COLO829 (cell line): ENCODE measurements at places on chromosomes 11 and 22.

DNA sequence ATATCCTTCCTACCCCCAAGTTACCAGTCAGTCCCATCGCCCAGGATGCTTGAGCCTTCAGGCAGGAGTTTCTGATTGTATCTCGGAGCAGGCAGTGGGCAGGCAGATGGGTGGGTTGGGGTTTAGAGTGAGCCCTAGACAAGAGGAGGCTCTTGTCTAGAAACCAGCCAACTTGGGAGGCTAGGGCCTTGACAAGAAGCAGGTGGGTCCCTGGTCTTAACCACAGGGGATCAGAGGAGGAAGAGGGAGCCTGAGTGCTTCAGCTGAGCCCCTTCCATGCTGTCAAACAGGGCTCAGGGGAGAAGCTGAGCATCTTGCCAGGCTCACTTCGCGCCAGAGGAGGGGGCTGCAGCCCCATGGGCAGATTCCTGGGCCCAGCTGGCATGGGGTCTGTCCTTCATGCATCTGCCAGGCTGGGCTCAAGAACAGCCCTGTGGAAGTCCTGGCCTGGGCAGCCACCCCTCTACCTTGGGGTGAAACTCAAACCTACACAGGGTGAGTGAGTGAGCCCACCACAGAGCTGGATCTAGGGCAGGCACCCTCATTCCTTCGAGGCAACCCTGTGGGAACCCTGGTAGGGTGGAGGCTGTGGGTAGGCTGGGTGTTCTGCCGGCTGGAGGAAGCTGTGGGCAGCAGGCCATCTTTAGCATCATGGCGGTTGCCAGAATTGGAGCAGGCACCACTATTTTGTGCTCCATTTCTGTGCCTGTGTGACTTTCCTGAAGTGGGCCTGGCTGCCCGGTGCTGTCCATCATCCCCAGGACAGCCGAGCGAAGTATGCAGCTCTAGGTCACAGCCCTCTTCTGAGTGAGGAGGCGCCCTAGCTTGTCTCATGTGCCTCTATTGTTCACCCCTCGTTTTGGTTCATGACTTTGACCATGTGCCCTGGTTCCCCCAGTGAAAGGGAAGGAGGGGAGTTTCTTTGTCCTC lies 108.1 kb downstream of the MORC2 start:
- no peak for DNase-seq

DNA sequence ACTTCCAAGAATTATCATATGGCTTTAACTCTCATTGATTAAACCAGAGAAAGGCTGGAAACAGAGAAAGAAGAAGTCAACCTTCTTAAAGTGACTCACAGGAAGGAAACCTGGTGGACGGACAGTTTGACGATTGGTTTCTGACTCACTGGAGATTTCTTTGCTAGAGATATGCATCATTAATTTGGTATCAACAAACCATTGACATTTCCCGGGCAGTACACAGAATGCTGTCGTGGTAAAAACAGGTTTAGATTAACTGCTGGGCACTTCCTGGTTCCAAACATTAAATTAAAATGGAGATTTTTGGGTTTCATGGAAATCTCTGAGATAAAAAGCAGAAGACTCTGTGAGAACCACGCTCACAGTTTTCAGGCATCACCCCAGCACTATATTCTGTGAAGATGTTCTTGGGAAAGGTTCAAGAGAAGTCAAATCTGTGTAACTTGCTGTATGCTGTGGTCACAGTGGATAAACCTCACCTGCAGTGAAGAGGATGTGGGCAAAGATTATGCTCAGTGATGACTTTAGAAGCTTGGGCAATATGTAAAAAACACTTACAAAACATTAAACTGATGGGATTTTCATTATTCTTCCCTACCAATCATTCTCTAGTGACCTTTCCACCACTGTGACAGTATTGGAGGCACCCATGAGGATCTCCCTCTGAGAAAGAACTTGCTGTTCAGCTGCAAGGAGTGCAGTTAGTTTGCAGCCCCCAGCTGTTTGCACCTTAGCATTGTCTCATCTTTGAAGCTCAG lies 61.1 kb upstream of the CD44 start:
- no peak for DNase-seq

DNA sequence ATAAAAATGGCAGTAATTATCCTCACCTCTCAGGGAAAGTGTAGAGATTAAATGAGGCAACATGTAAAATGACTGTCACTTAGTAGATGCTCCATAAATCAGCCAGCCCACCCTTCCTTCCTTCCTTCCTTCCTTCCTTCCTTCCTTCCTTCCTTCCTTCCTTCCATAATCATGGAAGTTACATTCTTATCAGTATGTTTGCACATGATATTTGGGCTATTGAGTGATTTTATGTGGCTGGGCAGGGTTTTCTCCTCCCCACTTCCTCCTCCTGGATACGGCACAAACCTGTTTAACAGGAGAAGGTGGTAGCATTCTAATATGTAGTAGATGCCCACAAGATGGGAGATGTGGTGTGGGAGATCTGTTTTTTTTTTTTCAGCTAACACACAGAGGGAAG lies 11.9 kb downstream of the LYVE1 start:
- DNase-seq = no peak

DNA sequence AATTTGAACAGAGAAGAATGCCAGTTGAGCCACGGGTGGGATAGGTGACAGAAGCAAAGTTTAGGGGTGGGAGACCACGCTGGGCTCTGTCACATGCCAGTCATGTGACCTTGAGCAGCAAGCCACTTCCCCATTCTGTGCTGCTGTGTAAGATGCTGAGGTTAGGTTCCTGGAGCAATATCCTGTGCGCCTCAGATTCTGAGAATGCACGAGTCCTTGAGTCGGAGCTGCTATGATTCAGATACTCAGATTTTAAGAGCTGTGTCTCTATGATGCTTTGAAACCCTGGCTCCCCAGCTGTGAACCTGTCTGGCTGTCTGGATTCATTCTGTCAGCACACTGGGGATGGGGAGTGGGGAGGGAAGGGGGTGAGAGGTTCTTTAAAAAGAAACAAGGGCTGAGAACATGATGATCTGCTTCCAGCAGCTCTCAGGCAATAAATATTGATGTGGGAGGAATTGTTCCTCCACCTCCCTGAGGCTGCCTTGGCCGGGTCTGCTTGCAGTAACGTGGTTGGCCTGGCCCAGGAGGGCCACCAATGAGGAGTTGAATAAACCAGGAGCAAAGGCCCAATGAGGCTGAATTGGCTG lies 24.0 kb downstream of the SLCO2B1 start:
- DNase-seq = no peak

DNA sequence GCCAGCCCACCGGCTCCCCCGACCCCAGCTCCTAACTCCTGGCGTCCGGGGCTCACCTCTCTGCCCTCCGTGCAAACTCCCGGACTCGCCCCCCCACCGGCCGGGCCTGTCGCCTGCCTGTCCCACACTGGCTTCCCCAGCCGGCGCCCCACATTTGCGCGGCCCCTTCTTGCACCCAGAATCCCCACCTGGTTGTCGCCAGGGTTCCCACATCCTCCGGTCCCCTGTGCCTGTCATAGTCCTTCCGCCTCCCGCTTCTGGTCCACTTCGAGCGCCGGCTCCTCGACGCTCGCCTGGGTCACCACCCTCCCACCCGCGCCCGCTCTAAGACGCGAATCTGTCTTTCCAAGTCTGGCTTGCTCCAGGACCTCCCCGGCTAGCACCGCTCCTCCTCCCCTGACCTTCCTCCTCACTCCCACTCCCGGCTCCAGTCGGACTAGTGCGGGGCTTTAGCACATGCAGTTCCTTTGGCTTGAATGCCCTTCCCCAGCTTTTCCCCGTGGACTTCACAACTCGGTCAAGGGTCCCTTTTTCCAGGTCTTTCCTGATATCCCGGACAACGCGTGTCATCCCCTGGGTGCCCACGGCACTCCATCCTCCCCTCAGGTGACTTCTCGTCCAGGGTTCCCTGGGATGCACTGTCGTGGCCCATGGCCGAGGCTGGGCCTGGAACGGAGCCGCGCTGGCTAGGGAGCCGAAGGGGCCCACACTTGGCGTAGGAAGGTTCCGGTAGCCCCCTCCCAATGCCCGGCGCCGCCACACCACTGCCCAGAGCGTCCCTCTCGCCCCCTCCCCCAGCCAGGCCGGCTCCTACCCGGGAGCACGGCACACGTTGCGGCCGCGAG lies 635 bp downstream of the SCARF2 start:
- DNase-seq = no peak
